Hematopoietic multipotent progenitor cell treated with erythropoietin and hydrocortisone succinate and interleukin-3 and kit ligand, for 8 days (in vitro differentiated cells): ENCODE measurements at places on chromosomes 13 and 19.
A peak's percentile ranks its signal among the peaks of the same experiment; 100 is the strongest.

DNA sequence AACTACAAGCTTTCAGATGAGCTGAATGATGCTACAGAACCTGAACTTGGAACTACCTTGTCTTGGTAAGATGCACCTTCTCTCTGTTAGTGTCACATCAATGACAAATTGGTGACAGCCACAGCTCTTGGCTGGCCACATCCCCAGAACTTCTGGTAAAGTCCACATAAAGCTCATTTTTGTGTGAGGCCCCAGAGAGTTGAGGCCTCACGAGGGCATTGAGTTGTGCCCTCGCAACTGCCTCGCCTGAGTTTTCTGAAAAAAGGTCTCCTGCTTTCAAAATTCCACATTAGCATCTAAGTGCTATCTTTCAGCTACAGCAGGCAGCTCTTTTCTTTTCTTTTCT, 42.6 kb downstream of the MRPL57 start:
- DNase-seq: no peak

GRCh38 chr19:13621413-13621812, 115.1 kb upstream of the CACNA1A start:
- peak; percentile 52 for DNase-seq

DNA sequence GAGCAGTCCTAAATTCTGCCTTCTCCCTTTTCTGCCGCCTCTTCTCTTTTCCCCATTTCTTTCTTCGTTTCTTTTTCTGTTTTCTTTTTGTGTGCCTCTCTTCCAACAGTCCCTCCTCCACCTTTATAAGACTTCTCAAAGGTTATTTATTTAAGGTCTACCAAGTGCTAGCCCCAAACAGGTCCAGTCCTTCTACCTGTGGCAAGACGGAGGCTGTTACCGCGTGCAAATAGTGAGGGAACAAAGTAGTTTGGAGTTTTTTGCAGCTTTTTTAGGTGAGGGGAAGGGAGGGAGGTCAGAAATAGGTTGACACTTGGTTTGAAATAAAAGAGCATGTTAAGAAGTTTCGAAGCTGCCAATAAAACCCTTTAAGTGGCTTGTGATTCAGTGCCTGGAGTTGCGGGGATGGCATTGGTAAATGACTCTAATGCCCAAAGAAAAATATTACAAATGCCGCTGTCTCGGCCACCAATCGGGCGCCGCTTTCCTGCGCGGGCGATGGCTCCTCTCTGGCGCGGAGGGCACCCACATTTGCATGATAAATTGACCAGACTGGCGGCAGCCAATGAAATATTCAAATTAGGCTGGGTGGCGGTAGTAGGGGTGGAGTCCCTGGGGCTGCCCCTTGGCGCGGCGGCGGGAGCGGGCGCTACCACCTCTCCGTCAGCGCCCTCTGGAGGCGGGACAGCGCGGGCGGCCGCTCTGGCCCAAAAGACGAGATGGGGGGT, 7.5 kb upstream of the TSHZ3 start:
- DNase-seq: peak; percentile 66

GRCh38 chr13:80814541-80814940, 473.6 kb upstream of the SPRY2 start:
- DNase-seq: no peak
